ENCODE measurements at places on chromosomes 16 and 17.

GRCh38 chr16:5905935-5906334 lies 808.3 kb upstream of the EEF2KMT start:
- DNase-seq = no peak

DNA sequence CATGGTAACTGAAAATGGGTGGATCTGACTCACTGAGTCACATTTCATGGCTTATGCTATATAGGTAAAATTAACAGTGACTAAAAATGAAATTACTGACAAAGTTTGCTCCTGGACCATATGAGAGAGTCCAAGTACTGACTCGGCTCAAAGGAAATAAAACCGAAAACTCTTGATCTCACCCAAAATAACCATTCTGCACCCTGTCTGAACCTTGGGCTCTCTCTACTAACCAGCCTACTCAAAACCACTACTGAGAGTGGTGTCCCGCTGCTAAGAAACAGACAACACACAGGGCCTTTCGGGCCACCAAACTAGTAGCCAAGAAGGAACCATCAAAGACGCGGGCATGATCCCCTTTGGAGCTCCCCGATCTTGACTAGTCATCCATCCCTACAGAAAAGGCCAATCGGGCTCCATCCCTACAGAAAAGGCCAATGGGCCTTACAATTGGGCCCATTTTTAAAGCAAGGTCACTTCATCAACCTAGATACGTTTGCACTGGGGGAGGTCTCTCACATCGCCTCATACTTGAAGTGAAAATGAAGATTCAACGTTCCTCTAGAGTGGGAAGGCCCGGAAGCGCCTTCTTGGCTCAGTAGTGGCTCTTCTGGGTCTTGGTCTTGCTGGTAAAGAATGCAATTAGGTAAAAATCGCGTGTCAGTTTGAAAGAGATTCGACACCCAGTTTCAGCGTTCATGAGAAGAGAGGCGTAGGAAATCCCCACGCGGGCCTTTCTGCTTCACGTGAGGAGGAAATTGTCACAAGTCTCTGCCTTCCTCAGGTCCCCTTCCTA lies 720 bp upstream of the ZPBP2 start:
- no peak for DNase-seq

GRCh38 chr17:732902-733720 lies 715 bp downstream of the TLCD3A start:
- DNase-seq = no peak

DNA sequence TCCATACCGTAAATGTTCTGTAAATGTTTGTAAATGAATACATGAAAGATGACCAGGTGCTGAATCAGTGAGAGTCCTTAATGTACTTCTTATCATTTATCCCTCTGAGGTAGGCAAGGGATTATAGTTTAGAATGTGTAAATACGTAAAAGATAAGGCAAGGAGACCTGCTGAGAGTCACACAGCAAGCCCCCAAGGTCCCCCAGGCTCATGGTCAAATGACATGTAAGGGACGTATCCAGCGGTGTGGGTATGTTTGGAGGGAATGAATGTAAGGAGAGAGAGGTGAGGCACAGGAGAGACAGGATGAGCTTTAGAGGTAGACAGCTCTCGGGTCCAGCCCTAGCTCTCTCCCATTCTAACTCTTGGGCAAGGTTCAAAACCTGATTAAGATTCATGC lies 341.8 kb downstream of the WWOX start:
- DNase-seq = no peak

- no peak for DNase-seq
Measured at GRCh38 chr17:17852930-17853329, 16.1 kb upstream of the SREBF1 start.

- DNase-seq = no peak
Measured at GRCh38 chr16:49793244-49793643, 62.7 kb downstream of the ZNF423 start.

GRCh38 chr17:65182233-65182632 lies 45.1 kb downstream of the RGS9 start:
- no peak for DNase-seq

GRCh38 chr17:39098588-39098987 lies 52.8 kb downstream of the PLXDC1 start:
- no peak for DNase-seq

DNA sequence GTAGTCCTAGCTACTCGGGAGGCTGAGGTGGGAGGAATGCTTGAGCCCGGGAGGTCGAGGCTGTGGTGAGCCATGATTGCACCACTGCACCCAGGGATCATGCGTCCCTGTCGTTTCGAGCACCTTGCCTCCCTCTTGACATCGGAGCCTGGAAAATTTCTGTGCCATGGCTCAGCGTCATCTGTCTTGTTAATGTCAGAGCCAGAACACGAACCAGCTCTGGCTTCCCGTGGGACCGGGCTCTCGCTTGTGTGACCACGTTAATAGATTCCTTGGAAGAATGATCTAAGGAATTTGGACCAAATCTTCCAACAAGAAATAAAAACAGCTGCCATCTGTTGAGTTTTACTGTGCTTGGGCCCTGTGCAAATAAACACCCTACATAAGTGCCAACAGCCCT lies 117.7 kb downstream of the ABCC1 start:
- no peak for DNase-seq

GRCh38 chr16:31361201-31362110 lies 6.5 kb downstream of the ITGAX start:
- no peak for DNase-seq

- DNase-seq = no peak
Measured at GRCh38 chr16:59242556-59242955, 508.4 kb upstream of the GOT2 start.

DNA sequence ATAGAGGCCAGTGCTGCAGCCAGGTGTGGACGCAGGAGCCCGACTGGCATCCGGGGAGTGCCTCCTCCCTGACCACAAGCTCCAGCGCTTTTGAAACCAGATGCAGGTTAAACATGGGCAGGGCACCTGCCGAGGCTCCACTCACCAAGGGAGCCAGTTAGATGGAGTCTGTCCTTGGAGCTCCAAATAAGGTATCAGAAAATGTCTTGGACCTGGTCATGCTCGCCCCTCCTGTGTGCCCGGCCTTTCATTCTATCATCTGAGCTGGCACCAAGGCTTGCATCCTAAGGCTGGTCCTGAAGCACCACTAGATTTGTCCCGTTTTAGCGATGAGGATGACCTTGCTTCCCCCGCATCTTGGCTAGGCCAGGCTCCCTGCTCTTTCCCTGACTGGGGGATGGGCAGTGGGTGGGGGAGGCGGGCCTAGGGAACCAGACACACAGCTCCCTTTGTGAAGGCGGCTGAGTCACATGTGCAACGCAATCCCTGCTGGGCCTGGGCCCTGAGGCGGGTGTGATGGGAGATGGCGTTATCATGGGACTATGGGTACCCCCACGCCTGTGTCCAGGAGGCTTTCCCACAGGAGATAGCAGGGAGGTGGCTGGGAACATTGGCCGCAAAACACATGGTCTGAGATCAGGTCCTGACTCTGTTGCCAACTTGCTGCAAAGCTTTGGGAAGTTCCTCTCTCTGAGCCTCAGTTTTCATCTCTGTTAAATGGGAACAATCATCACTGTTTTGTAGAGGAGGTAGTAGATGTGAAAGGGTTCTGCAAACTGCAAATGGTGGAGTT lies 5.0 kb upstream of the ADGRG1 start:
- DNase-seq = no peak

DNA sequence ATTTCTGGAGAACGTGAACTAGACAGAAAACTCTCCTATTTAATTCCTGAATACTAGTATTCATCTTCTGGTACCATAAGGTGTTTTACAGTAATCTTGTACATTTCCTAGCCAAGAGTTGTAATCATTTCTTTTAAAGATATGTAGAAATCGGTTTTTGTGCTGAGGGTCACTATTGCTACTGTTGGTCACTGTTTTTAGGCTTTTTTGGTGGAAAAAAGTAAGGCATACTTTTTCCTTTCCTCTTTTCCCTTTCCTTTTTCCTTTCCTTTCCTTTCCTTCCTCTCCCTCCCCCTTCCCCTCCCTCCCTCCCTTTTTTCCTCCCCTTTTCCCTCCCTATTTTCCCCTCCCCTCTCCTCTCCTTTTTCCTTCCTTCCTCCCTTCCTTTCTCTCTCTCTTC lies 706.4 kb upstream of the GOT2 start:
- no peak for DNase-seq

- no peak for DNase-seq
Measured at GRCh38 chr17:48459070-48459844, 29.2 kb upstream of the SKAP1 start.

- DNase-seq = no peak
Measured at GRCh38 chr16:89808475-89808874, 8.0 kb downstream of the FANCA start.

DNA sequence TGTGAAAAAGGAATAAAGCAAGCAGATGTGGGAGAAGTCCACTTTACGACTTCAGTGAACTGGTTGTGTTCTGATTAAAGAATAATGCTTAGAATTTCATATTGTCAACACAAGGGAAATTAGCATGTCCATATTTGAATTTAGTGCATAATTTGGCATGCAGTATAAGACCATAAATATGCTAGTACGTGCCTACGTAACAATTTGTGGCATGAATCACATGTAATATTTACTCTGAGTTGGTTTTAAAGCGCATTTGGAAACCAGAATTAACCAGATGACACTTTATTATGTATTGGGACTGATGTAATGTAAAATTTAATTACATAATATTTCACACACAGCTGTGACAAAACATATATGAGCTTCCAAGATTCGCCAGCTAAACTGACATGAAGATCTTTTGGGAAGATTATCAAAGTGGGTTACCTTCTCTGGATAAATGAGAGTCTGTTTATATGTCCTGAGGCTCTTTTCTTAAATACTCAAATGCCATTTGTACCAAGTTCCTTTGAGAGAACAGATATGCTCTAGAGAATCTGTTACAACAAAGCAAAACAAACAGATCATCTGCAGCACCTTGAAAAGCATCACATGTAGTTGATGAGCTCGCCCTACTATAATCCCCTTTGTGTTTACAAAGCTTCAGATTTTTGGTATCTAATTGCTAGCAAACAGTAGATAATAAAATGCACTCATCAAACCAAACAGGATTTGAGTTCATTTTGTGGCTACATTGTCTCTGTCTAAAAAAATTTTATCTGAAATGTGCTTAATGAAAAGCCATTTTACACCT lies 1468.6 kb downstream of the CDH11 start:
- DNase-seq = no peak

- DNase-seq = no peak
Measured at GRCh38 chr17:47239967-47240651, 13.5 kb upstream of the ITGB3 start.

- no peak for DNase-seq
Measured at GRCh38 chr16:66381585-66382170, 15.2 kb downstream of the CDH5 start.

DNA sequence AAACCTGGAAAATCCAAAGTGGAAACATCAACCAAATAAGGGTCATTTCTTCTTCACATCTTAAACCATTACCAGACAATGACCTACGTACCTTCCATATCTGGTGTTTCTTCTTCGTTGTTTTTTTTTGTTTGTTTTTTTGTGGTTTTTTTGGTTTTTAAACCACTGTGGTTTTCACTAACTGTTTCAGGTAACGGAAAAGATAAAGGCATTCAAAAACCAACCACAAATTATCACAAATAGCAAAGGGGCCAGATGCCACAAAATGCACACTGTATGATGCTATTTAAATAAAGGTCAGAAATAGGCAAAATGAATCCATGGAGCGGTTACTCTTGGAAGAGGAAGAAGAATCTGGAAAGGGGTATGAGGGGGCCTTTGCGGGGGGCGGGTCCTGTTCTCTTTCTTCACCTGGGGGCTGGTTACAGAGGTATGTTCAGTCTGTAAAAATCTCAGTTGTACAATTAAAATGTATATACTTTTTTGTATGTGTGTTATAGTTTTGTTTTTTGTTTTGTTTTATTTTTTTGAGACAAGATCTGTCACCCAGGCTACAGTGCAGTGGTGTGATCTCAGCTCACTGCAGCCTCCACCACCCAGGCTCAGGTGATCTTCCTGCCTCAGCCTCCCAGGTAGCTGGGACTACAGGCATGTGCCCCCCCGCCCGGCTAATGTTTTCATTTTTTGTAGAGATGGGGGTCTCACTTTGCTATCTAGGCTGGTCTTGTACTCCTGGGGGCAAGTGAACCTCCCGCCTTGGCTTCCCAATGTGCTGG lies 29.6 kb downstream of the LITAF start:
- DNase-seq = no peak

- DNase-seq = no peak
Measured at GRCh38 chr17:58317421-58318064, 11.1 kb downstream of the TSPOAP1 start.

GRCh38 chr16:14562691-14563491 lies 67.2 kb downstream of the PARN start:
- no peak for DNase-seq

DNA sequence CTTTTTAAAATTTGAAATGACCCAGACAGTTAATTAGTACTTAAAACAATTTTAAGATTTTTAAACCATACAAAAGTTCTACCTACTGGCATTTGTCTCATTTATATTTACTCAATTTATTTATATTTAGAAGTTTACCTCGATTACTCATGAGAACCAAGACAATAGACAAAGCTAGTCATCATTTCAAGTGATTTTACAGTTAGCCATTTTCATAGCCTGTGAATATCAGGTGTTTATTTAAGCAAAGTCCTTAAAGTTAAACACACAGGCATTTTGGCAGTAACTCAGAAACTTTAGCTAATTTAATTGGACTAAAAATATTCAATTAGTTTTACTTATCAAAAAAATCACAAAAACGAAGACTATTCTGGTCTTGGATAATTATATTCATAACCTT lies 101.6 kb upstream of the KIF2B start:
- DNase-seq = no peak

- no peak for DNase-seq
Measured at GRCh38 chr16:57479976-57480753, 6.1 kb downstream of the DOK4 start.

GRCh38 chr16:77469634-77470033 lies 34.8 kb upstream of the ADAMTS18 start:
- no peak for DNase-seq

DNA sequence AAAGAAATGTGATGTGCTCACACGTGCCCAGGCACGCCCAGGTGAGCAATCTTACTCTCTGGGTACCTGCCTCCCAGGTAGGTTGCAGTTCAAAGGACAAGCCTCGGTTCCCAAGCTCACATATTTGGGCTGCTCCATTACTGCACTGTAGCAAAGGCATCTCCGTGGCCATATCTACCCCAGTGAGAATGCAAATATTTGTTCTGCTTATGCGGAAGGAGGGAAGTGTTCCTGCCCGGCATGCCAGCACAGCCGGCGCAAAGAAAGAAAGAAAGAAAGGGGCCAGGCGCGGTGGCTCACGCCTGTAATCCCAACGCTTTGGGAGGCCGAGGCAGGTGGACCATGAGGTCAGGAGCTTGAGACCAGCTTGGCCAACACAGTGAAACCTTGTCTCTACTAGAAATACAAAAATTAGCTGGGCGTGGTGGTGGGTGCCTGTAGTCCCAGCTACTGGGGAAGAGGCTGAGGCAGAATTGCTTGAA lies 30.7 kb downstream of the SLC43A2 start:
- no peak for DNase-seq

Data from SIG-M5 (cell line).